ENCODE measurements at places on chromosomes 6 and 20.
A peak's percentile ranks its signal among the peaks of the same experiment; 100 is the strongest.

GRCh38 chr6:4397307-4397706, 261.9 kb upstream of the ECI2 start:
- no peak for DNase-seq

DNA sequence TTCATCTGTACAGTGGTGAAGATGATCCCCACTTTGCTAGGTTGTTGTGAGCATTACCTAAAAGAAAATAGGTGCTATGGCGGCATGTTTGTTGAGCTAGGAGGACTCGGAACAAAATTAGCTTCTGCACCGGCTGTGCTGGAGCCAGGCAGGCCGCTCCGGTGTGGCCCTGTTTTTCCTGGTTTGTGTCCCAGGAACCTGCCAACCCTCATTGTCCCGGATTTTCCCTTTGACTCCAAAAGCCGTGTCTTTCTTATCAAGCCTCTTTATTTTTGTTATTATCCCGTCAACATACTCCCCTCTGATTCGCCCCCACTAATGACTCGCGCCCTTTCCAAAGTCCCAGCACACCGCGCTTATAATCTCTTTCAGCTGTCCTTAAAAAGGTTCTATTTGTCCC, 117.0 kb downstream of the MYLK4 start:
- DNase-seq, result no peak

DNA sequence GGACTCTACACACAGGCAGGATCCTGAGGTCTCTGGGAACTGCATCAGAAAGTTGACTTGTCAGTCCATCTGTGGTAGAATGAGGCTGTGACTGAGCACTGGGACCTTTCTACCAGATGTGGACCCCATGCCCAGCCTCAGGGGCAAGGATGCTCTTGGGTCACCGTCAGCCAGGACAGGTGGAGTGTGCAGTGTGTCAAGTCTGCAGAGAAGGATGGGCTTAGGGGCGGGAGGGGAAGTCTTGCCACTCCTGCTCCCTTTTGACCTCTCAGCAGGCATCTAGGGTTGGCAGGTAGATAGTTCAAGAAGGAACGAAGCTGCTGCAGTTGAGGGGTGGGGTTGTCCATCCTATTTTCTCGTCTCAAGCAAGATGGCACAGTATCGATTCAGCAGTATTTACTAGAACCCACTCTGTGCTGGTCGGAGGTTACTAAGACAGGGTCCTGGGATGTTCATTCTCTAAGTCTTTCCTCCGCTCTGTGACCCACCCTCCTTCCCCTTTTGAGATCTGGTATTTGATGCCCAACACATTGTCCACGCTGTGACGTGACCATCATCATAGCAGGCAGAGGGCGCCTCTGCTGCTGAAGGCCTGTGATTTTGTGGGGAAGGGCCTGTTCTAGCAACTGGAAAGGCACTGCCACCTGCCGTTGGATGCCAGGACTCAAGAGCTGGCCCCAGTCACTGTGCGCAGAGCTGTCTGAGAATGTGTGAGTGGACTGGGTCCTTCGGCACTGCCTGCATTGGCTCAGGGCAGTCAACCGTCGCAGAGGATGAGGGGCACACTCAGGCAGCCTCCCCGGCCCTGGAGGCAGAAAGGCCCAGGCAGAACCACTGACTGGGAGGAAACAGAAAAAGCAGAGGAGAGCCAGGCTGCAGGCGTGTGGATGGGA, 23.2 kb downstream of the RBCK1 start:
- peak; percentile 14 for DNase-seq

DNA sequence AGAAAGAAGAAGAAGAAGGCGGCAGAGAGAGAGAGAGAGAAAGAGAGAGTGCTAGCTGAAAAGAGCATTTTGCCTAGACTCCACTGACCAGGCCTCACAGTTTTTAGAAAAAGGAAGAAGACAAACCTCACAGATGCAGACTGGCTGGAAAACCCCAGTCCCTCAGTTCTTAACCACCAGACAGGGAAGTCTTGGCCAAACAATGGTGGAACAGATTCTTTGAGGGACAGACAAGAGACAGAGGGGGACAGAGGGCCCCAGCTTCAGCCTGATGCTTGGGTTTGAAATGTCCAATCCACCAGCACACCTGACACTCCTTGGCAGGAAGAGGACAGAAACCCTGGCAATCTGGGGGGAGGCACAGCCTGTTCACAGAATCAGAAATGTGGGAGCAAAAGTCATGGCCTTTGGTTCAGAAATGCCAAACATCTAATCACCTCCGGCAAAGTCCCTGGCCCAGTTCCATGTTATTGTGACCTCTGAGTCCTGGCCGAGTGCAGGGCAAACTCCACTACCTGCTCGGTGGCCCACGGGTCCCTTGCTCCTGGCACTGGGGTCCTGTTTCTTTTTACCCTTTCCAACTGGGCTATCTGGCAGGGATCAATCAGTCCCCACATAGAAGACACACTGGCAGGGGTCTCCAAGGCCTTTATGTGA, 235.2 kb downstream of the LY86 start:
- DNase-seq, result no peak

- DNase-seq, result no peak
Observed at GRCh38 chr6:14141351-14142062, 23.9 kb downstream of the CD83 start.

GRCh38 chr20:59152559-59153354, 10.9 kb upstream of the ZNF831 start:
- DNase-seq, result no peak

DNA sequence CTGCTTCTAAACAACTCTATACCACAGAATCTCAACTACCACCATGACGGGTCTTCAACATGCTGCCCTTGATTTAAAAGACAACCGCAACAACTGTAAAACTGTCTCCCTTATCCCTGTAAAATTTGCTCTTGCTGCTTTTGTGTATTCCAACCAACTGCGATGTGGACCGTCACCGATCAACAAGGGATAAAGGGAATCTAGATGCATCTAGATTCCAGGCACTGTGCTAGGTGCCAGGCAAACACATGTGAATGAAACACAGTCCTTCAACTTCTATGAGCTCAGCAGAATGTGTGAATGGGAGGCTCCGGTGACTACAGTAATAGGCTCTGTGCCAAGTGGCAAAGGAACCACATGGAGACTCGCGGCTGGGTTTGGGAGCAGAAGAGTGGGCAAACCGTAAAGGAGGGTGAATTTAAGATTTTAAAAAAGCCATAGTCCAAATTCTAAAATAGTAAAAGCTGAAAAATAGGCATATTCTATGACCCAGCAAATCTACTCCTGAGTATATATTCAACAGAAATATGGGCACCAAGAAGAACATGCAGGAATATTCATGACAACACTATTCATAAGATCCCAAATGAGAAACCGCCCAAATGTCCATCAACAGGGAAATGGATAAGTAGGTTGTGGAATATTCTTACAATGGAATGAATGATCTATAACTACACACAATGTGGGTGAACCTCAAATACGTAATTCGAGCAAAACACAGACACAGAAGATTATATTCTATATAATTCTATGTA, 3.7 kb upstream of the PRND start:
- DNase-seq, result no peak

DNA sequence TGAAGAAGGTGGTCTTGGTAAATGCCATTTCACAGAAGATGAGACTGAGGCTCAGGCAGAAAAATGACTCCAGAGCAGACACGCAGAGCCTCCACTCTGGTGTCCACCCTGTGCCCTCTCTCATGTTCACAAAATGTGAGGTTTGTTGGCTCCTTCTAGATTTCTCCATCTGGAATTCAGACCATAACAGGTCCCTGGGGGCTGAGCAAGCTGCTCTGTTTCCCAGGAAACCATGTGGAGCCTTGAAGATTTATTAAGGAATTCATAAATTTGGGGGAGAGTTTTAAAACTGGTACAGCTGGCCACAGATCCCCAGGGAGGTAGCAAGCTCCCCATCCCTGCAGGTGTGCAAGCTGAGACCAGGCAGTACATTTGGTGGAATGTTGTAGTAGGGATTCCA, 38.8 kb upstream of the SIRPA start:
- DNase-seq, result no peak

DNA sequence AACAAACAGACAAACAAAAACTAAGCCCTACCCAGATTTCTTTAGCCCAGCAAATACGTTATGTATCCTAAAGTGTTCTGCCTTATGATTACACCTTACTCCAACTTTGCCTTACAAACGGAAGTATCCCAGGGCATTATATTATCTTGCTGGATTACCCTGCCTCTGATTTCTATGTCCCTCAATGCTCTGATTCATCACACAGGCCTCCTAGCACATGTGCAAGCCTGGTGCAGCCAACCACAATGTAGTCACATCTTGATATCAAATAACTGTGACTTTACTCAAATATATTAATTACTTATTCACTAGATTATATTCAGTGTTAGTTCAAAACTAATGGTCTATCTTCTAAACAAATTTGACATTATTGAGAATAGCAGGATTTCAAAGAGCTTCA, 598.6 kb downstream of the TBC1D32 start:
- DNase-seq, result no peak

DNA sequence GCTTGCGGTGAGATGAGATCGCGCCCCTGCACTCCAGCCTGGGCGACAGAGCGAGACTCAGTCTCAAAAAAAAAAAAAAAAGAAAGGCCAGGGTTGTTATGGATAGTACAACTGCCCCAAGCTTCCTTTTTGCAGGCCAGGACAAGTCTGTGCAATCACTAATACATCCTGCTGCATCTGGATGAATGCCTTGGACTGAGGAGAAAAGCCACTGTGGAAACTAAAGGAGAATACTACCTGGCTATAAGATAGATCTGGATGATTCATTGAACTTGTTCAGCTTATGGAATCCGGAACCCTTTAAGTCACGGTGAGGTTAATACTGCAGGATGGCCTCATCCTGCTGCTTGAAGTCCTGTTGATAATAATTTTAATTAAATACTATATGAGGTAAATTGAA, 278.2 kb downstream of the TFAP2A start:
- DNase-seq, result no peak

GRCh38 chr6:121110733-121111132, 223.5 kb downstream of the TBC1D32 start:
- no peak for DNase-seq

DNA sequence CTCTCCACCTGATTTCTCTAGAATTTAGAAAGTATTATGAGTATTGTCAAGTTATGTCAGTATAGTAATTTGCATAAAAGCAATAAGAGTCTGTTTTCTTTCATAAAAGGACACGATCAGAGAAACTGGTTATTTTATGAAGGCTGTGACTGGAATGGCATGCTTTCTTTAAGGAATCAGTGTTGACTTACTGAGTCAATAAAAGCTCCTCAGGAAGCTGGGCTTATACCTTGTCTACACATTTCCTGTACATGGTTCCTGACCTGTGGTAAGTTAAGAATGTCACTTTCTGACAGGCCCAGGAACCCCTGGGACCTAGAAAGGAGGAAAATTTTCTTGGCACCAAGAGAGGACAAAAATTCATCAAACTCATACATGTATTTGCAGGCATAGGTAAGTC, 1224.0 kb upstream of the ADGRB3 start:
- DNase-seq, result no peak

- DNase-seq, result no peak
Observed at GRCh38 chr20:7849675-7850074, 90.6 kb downstream of the HAO1 start.

DNA sequence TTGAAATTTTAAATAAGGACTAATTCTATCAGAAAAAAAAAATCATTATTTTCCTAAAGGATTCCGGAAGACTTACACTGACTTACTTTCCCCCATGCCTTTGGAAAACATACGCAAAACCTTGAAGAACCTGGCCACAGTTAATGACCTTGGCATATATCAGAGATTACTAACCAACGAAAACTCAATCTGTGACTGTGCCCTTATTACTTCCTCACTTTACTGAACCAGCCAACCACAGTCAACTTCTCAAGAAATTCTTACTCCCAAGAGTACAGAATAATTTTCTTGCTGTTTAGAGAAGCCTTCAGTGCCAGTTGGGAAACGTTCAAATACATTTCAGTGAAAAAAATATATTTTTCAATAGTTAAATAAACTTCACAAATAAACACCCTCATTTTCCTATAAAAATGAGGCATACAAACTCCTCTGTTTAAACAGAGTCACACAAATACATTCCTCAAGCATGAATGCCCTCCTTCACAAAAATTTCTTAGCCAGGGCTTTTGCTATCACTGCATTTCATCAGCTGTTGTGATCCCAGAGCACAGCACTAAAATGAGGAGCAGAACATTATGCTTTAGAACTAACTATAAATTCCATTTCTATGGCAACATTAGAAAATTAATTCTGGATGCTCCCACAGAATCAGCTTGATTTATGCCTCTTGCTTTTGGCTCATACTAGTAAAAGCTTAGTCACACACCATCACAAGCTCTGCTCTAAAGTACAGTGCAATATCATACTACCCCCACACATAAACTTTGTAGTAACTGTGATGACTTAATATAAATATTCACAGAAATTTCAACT, 117.6 kb downstream of the DST start:
- DNase-seq, result no peak

GRCh38 chr6:18632670-18633410, 245.7 kb downstream of the RNF144B start:
- DNase-seq, result no peak

GRCh38 chr20:37160683-37161082, 18.4 kb upstream of the RPN2 start:
- no peak for DNase-seq

GRCh38 chr20:59733351-59733750, 129.0 kb downstream of the PHACTR3 start:
- no peak for DNase-seq

DNA sequence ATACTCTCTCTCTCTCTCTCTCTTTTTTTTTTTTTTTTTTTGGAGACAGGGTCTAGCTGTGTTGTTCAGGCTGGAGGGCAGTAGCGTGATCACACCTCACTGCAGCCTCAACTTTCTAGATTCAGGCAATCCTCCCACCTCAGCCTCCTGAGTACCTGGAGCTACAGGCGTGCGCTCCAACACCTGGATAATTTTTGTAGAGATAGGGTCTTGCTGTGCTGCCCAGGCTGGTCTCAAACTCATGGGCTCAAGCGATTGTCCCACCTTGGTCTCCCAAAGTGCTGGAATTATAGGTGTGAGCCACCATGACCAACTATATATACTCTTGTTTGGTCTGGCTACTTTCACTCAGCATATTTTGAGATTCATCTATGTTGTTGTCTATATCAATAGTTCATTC, 154.9 kb downstream of the ZFAND3 start:
- DNase-seq, result no peak

DNA sequence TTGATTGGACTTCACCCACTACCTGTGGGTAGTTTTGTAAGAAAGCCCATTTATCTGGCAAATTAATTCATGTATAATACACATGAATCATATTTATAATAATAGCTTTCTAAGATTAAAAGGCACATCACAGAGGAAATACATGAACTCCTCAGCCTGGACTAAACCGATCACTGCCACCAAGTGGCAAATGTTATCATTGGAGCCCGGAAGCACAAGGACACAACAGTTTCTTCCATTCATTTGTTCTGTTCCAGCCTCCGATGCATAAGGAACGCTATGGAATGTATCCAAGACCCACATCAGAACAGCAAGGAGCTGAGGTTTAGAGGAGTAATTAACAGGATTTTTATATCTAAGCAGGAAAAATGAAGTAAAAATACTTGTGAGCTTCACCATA, 13.9 kb upstream of the IPCEF1 start:
- DNase-seq, result no peak

DNA sequence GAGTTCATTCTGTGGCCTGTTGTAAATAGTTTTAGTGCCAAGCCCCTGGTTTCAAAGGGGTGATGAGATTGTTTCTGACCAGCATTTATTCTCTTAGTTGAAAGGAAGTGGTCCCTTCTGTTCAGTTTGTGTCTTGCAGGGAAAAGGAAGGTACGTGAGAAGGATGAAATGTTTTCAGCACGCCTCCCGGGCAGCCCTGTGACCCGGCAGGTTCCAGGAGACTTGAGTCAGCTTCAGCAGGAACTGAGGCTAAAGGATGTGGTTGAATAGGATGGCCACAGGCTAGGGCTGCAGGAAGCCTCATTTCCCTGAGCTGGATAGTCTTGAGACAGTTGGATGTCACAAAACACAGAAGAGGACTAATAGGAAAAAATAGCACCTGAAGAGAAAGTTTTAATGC, 132.4 kb upstream of the SYNDIG1 start:
- no peak for DNase-seq
